C1 segment of cervical spinal cord (tissue), 14 donors: ENCODE measurements at places on chromosomes 1 and 21.

GRCh38 chr21:38159355-38159754, 97.4 kb upstream of the KCNJ15 start:
- peak; percentile 2 for DNase-seq

- DNase-seq = no peak
These were observed 33.8 kb upstream of the TSPAN2 start for GRCh38 chr1:115123116-115123515.

GRCh38 chr21:27346041-27346448, 379.2 kb upstream of the ADAMTS5 start:
- no peak for DNase-seq

DNA sequence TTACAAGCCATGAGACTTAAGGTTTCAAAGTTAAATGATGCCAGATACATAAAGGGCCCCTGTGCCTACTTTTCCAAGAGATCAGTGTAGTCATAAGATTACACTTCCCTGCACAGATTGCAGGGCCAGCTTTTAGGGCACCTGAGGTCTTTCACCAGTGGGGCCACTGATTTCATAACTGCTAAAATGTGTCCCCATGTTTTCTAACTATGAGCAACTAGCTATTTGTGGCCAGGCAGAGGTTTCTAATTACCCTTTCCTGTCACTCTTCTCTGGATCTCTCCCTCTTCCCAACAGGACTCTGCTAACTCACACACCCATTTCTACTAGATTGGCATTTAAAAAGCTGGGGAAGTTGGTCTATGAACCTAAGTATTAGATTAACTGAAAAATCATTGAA, 207.1 kb upstream of the SGIP1 start:
- DNase-seq = no peak

- no peak for DNase-seq
These were observed 6.0 kb downstream of the DYNLT5 start for GRCh38 chr1:66758241-66758755.

DNA sequence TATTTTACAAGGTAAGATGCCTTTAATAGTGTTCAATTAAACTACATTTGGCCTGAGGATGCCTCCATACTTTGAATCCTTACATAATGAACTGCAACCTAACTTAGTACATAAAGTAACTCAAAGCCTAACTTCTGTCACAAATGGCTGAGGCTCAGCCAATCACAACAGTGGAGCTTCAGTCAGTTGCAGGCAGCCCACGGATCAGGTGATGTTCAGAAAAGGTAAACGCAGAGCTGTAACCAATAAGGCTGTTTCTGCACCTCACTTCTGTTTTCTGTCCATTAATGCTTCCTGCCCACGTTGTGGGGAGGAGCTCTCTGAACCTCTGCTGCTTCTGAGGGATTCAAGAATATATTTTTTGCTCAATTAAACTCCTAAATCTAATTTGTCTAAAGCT, 94.8 kb upstream of the KIAA0040 start:
- DNase-seq = no peak

GRCh38 chr1:68495968-68496679, 758 bp downstream of the DEPDC1 start:
- no peak for DNase-seq
